ENCODE measurements at places on chromosomes 7 and 10. TPM values are rescaled to one million over a fixed set of nuclear protein-coding genes. Genes with fewer than 3 reads are reported as not detected.

CDNF gene
- total RNA-seq: 0.98 TPM

C10orf143 gene
- 10.1 TPM for total RNA-seq

TMEM176B gene
- 0.47 TPM for total RNA-seq

ST8SIA6 gene
- total RNA-seq: 0.13 TPM

MMD2 gene
- total RNA-seq: not detected

LRGUK gene
- total RNA-seq: 0.91 TPM

CALML5 gene
- not detected for total RNA-seq

DNA sequence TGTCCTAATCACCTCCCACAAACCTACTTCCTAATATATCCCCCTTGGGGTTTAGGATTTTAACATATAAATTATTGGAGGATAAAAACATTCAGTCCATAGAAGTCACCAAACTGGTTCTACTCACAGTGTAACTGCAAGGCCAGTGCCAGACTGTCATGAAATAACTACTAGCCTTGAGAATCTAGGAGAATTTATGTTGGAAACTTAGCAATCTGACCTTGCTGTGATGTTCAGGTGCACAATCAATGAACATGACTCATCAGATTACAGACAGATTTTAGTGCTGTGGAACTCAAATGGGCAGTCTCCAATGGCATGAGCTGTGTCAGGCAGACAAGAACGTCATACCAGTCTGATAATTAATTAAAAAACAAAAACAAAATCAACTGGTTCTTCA lies 571.4 kb upstream of the IGFBP3 start:
- no peaks in the 10 kb centered on the region for H3K27me3 ChIP-seq
- no peaks in the 10 kb centered on the region for H3K36me3 ChIP-seq
- no peak for DNase-seq
- no peaks in the 10 kb centered on the region for H3K4me1 ChIP-seq

DNA sequence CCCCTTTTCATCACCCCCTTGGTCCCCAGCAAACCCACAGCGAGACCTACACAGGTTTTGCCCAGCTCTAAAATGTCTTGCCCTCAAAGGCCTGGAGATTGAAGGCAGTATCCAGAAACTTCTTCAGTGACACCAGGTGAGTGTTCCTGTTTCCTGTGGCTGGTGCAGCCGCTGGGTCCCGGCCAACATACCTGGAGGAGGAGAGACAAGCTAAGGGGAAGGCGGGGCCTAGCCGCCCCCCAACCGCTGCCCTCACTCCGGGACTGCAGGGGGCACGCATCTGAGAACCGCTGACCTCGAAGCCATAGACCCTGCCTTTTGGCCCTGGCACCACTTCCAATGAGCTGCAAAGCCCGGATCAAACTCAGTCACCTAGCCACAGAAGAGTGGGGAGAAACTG lies 27.0 kb downstream of the OGDHL start:
- DNase-seq: no peak
- H3K36me3 ChIP-seq: no peaks in the 10 kb centered on the region
- no peaks in the 10 kb centered on the region for H3K4me1 ChIP-seq
- H3K27me3 ChIP-seq: no peaks in the 10 kb centered on the region
- no peak overlapping the region for H3K4me3 ChIP-seq

DNA sequence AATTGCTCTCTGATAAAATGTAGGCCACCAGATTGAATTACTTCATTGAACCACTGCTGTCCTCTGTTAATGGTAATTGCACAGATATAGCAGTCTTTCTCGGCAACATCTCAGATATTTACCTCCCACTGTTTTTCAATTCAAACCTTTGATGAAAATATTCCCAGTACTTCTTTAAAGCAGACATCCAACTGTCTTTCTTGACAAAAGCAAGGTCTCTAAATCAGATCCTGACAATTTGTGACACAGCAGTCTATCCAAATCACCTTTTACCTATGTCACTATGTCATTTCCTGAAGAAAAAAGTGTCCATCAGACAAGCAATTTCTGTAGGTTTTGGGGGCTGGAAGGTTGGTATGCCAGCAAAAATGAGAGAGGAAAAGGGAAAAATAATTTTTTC lies 555.7 kb downstream of the AUTS2 start:
- H3K36me3 ChIP-seq: peaks cover 14% of the 10 kb centered on the region
- H3K27ac ChIP-seq: no peak overlapping the region
- H3K4me3 ChIP-seq: no peak overlapping the region

GRCh38 chr10:20922451-20922850 lies 25.3 kb upstream of the NEBL start:
- no peaks in the 10 kb centered on the region for H3K36me3 ChIP-seq
- H3K27me3 ChIP-seq: peaks cover 2% of the 10 kb centered on the region
- H3K27ac ChIP-seq: no peak overlapping the region
- H3K4me1 ChIP-seq: no peaks in the 10 kb centered on the region

DNA sequence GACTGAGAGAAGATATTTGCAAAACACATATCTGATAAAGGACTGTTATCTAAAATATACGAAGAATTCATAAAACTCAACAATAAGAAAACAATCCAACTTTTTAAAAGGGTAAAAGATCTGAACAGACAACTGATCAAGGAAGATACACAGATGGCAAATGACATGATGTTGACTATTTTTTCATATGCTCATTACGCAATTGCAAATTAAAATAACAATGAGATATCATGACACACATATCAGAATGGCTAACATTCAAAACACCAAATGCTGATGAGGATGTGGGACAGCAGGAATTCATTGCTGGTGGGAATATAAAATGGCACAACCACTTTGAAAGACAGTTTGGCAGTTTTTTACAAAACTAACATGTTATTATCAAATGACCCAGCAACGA lies 8.9 kb downstream of the DENND11 start:
- peaks cover 37% of the 10 kb centered on the region for H3K4me1 ChIP-seq
- H3K27me3 ChIP-seq: no peaks in the 10 kb centered on the region

DNA sequence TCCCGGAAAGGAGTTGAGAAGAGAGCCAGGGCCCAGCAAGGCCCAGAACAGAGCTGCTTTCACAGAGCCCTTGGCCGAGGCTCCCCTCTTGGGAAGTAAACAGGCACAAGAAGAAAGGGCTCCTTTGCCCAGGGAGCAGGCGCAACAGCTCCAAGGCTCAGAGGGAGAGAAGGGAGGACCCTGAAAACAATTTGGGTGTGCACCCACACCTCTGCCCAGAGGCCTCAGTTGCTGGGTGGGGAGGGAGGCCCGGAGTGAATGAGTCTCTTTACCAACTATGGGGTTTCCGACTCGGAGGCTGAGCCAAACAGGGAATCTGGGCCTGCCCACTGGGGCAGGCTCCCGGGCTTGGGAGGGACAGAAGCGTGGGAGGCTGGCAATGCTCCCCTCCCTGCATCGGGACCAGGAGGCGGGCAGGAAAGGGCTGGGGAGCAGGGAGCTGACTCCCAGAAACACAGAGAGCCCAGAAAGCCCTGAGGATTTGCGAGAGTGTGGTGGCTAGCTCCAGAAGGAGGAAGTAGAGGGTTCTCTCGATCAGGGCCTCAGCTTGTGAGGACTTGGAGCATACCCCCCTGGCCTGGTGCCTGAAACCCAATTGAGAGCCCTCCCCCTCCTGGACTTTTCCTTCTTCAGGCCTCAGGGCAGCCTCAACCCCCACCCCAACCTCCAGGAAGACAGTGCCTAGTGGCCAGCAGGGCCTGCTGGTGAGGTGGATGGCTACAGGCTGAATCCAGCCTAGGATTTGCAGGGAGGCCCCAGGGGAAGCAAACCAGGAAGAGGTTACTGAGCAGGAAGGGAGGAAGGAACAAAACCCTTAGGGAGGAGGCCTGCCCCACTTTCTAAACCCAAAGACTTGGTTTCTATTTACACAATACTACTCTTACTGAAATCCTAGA lies 6.2 kb downstream of the C10orf105 start:
- H3K27ac ChIP-seq: no peak overlapping the region
- H3K4me3 ChIP-seq: no peak overlapping the region
- no peak for DNase-seq
- H3K4me1 ChIP-seq: peaks cover 41% of the 10 kb centered on the region
- H3K36me3 ChIP-seq: no peaks in the 10 kb centered on the region

DNA sequence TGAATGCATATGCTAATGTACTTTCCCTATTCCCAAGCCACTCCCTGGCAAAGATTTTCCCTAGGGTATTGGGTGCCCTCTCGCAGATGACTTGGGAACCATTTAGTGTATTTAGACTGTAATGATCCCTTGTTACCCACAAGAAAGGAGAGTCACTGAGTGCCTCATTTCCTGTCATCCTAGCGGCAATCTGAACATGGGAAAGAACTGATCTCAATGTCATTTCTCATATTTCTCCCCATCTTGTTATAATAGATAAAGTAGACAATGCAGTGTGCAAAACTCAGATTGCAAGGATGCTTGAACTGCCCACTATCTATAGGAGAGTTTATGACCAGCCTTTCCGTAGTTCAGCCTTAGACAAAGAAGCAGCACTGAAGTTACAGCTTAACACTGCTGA lies 123.3 kb downstream of the MICU1 start:
- no peak for DNase-seq
- H3K4me3 ChIP-seq: no peak overlapping the region
- no peaks in the 10 kb centered on the region for H3K27me3 ChIP-seq
- H3K36me3 ChIP-seq: peaks cover 26% of the 10 kb centered on the region
- H3K27ac ChIP-seq: no peak overlapping the region

GRCh38 chr10:17607603-17608332 lies 9.4 kb downstream of the HACD1 start:
- peaks cover 2% of the 10 kb centered on the region for H3K4me1 ChIP-seq
- no peak for DNase-seq
- H3K4me3 ChIP-seq: no peak overlapping the region
- no peak overlapping the region for H3K27ac ChIP-seq
- H3K36me3 ChIP-seq: no peaks in the 10 kb centered on the region

DNA sequence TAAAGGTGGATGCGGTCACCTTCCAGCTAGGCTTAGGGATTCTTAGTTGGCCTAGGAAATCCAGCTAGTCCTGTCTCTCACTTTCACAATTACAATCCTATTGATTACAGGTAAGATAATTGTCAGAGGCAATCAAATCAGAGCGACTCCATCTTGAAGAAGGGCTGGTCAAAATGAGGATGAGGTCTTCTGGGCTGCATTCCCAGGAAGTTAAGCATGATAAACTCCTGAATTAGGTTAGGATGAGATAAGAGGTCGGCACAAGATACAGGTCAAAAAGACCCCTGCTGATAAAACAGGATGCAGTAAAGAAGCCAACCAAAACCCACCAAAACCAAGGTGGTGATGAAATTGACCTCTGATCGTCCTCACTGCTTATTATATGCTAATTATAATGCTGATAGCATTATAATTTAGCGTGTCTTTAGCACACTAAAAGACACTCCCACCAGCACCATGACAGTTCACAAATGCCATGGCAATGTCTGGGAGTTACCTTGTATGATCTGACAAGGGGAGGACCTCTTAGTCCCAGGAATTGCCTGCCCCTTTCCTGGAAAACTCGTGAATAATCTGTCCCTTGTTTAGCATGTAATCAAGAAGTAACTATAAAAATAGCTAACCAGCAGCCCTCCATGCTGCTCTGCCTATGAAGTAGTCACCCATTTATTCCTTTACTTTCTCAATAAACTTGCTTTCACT lies 237.6 kb downstream of the CCSER2 start:
- no peak overlapping the region for H3K27ac ChIP-seq
- DNase-seq: no peak
- no peaks in the 10 kb centered on the region for H3K36me3 ChIP-seq
- H3K27me3 ChIP-seq: peaks cover 28% of the 10 kb centered on the region
- H3K4me3 ChIP-seq: no peak overlapping the region
- H3K4me1 ChIP-seq: peaks cover 8% of the 10 kb centered on the region

DNA sequence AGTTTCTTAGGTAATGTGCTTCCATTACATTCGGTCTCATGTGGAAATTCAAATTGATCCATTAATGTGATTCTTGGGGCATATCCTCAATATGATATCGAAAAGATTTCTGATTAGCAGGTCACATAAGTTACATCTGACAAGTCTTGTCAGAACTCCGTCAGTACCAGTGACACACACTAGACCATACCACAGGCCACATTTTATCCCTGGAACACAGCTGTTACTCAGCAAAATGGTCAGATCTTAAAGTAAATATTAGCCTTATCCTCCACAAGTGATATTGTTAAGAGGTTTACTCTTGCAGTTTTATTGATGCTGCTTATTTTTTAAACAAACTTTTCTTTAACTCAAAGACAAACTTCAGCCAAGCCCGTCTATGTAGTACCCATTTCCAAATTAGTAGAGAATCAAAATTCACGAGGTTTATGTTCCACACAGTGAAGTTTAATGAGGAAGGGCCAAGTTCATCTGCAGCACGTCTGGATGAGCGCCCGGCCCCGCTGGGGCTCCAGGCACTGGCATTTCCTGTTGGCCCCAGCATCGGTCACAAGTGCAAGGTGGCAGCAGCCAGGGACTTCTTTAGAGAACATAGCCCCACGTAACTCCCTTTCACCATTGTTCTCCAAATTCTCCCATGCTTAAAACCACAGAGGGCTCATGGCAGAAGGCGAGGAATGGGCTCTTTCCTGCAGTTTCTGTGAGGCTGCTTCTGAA lies 132.2 kb downstream of the VIPR2 start:
- H3K27me3 ChIP-seq: no peaks in the 10 kb centered on the region
- H3K4me3 ChIP-seq: no peak overlapping the region

DNA sequence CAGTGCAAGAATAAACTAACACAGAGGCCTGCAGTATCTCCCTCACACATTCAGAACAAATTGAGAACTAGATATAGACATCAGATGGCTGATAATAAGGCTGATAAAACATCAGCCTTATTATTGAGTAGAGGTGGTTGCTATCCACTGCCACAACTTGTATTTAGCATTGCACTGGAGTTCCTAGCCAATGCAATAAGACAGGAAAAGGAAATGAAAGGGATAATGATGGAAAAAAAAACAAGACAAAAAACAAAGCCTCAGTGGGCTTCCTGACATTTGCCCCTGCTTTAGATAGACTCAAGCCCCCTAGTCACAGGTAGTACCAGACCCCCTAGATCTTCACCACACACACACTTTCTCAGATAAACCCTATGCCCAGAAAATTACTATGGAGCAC lies 33.2 kb upstream of the ELN start:
- no peaks in the 10 kb centered on the region for H3K36me3 ChIP-seq
- DNase-seq: no peak
- H3K27ac ChIP-seq: no peak overlapping the region
- peaks cover 10% of the 10 kb centered on the region for H3K27me3 ChIP-seq
- H3K4me3 ChIP-seq: no peak overlapping the region

DNA sequence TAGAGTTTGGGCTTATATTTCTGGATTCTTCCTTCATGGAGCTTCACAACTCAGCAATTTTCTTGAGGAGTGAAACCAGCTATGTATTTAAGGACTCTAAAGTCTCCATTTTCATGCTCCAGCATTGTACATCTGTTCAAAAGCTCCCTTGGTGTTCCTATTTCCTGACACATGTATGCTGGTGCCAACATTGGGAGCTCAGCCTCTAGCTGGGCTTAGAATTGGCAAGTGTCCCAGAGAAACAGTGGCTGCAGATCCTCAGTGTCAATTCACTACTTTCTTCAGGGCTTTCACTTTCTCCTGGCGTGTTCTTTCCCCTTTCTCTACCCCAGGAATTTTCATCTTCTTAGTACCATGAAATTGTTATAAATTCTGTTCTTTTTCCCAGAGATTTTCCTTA lies 103.1 kb downstream of the ZNF467 start:
- no peak overlapping the region for H3K4me3 ChIP-seq
- peaks cover 42% of the 10 kb centered on the region for H3K27me3 ChIP-seq
- no peaks in the 10 kb centered on the region for H3K36me3 ChIP-seq
- no peak for DNase-seq
- no peaks in the 10 kb centered on the region for H3K4me1 ChIP-seq

- no peak overlapping the region for H3K27ac ChIP-seq
- H3K4me3 ChIP-seq: no peak overlapping the region
- H3K27me3 ChIP-seq: peaks cover 29% of the 10 kb centered on the region
- DNase-seq: no peak
- H3K4me1 ChIP-seq: no peaks in the 10 kb centered on the region
- H3K36me3 ChIP-seq: no peaks in the 10 kb centered on the region
Measured at GRCh38 chr7:19097165-19098055, 20.0 kb downstream of the TWIST1 start.

GRCh38 chr10:70234668-70235447 lies 1.6 kb upstream of the PPA1 start:
- H3K27me3 ChIP-seq: no peaks in the 10 kb centered on the region
- peaks cover 5% of the 10 kb centered on the region for H3K36me3 ChIP-seq
- H3K4me3 ChIP-seq: no peak overlapping the region
- H3K27ac ChIP-seq: no peak overlapping the region

Measured in activated B cell treated with CpG ODN at 0.5 μM for 24 hours (primary cell).